Left renal pelvis (tissue), 4 donors: ENCODE measurements at places on chromosomes 4 and X.

GRCh38 chr4:47468706-47469365 is 5.3 kb upstream of the COMMD8 start:
- DNase-seq: no peak

DNA sequence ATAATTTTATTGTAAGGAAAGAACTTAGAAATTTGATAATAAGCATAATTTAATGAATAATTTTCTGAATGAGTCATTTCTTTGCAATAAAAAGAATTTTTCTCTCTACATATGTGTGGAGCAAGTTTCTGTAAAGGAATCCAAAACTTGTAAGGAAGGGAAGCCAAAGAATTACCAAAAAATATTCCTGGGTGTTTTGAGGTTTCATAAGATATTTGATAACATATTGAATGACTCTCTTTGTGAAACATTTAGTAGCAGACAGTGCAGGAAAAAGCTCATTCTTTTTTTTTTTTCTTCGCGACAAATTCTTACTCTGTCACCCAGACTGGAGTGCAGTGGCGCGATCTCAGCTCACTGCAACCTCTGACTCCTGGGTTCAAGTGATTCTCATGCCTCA is 469.0 kb upstream of the MAGEB2 start:
- DNase-seq: no peak

- no peak for DNase-seq
These were observed 674 bp upstream of the IL15 start for GRCh38 chr4:141635736-141636081.

- no peak for DNase-seq
These were observed 138.9 kb downstream of the NPNT start for GRCh38 chr4:106034220-106034619.

DNA sequence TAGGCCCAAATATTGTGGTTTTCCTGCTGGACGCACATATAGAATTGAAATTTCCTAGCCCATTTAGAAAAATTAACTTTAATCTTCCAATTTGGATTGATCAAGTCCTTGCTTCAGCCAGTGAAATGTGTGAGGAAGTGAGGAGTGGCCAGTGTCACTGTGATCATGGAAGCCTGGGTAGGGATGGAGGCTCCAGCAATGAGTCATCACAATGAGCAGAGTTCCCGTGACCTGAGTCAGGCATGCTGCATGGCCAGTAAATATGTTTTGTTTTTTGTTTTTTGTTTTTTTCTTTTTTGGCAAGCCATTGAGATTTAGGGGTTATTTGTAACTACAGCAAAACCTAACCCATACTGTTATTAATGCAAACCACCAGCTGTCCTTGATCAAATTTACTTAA is 52.1 kb downstream of the IDS start:
- no peak for DNase-seq

- no peak for DNase-seq
These were observed 283.9 kb upstream of the AGA start for GRCh38 chr4:177726111-177726510.

- no peak for DNase-seq
These were observed 119.8 kb downstream of the PPARGC1A start for GRCh38 chr4:23770011-23770410.

- no peak for DNase-seq
These were observed 113.0 kb upstream of the SH3RF1 start for GRCh38 chr4:169383724-169384123.

DNA sequence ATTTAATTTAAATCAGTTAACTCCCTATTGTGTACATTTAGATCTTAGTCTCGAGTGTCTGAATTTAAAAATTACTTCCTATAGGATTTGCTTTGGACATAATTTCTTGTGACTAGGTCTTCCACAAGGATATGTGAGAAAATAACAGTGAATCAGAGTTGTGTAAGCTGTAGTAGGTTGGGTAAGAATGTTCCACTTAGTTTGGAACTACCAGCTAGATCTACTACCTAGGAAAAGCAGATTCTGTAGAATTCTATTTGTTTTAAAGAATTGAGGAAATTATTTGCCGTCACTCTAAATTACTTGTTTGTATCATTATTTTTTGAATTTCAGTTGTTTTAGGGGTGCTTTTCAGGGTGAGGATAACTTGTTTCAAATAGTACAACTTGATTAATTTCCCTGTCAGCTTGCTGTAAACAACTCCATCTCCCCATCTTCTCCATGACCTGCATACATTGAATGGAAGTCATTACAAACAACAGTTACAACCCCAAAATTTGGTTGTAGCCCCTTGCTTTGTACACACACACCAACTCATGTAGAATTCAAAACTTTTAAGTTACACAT is 1.3 kb downstream of the MTHFD2L start:
- DNase-seq: no peak

DNA sequence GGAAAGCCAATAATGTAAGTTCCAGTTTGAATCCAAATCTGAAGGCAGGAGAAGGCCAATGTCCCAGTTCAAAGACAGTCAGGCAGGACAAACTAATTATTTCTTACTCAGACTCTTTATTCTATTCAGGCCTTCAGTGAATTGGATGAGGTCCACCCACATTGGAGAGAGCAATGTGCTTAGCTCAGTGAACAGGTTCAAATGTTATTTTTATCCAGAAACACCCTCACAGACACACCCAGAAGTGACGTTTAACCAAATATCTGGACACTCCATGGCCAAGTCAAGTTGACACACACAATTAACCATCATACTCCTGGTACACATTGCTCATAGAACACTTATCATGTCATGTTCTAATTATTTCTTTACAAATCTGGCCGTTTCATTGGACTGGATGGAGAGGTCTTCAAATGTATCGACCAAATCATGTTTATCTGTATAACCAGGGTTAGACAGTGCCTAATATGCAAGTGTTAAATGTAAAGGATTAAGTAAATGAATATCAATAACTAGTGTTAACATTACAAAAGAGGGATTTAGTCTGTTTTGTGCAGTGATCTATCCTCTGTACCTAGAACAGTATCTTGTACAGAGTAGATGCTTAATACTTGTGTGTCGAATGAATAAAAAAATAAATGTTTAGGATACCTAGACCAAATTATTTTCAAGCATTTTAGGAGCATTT is 27.1 kb upstream of the XK start:
- no peak for DNase-seq

GRCh38 chrX:12263211-12263610 is 124.9 kb downstream of the FRMPD4 start:
- no peak for DNase-seq

DNA sequence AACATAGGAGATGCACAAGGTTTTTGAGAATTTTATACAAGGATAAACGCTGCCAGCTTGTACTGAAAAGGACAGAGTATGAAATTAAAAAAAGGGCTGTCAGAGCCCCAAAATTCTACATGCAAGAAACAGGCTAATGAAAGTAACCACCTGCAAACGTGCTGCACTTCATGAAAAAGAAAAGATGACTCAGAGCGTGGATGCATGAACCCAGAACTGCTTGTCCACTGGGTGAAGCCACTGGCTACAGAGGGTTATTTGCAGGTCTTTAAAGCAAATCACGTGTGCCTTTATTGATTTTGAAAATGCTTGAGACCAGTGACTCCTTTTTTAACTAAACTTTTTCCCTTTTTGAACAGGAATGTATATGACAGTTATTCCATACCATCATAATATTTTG is 25.3 kb upstream of the FRMD7 start:
- DNase-seq: no peak

- DNase-seq: no peak
These were observed 69.4 kb downstream of the STX18 start for GRCh38 chr4:4472344-4472958.

GRCh38 chr4:37837446-37837845 is 11.0 kb downstream of the PGM2 start:
- DNase-seq: no peak

GRCh38 chr4:93731456-93731855 is 97.1 kb upstream of the ATOH1 start:
- DNase-seq: no peak

GRCh38 chr4:182137343-182137742 is 105.9 kb upstream of the TENM3 start:
- DNase-seq: no peak

- DNase-seq: no peak
These were observed 115.4 kb downstream of the PTTG2 start for GRCh38 chr4:38075370-38076152.

DNA sequence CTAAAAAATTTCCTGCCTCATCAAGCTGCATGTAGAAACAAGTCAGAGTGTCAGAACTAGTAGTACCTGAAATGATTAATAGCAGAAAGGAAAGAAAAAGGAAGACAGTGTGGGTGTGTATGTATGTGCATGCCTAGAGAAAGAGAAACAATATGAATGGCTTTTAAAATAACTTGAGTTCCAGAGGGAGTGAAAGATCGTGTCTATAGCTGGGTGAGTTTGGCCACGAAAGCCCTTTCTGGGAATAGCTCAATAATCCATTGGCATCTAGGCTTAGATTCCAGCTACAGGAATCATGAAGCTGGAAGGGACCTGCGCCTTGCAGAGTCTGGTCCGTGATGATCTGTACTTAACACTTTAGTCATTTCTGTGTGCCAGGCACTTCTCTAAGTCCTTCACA is 195.6 kb downstream of the RAPGEF2 start:
- DNase-seq: no peak

- DNase-seq: no peak
These were observed 68.1 kb downstream of the FRMPD4 start for GRCh38 chrX:12206413-12206812.

DNA sequence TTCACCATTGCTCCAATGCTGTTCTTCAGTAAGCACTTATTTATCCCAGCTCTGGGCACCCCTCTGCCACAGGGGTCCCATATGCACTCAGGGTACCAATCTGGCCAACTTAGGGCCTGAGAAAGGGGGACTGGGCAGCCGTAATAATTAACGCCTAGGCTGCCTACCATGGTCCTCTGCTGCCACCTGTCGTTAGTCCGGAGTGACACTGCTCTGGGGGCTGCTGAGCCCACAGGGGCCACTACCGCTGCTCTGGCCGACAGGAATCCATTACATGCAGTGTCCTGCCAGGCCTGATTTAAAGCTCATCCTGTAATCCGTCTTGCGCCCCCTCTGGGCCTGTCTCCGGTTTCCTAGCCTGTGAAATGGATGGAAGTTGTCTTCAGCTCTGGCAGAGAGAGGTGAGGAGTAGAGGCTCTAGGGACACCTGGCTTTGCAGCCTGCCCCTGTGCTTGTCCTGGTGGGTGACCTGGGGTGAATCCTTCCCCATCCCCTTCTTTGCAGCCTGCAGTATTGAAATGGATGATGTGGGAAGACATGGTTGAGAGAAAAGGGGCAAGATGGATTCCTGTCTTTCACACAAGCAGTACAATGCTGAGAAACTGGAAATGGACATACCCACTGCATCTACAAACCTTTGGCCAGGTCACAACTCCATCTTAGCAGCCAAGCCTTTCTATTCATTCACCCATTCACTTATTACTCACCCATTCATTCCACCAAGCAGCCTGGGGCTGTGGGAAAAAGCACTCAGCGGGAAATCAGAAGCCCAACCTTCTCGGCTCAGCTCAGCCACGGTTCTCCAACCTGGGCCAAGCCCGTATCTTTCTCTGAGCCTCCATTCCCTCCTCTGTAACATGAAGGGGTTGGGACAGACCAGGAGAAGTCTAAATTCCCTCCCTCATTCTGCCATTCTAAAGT is 116.3 kb upstream of the NALF2 start:
- DNase-seq: peak; percentile 20

DNA sequence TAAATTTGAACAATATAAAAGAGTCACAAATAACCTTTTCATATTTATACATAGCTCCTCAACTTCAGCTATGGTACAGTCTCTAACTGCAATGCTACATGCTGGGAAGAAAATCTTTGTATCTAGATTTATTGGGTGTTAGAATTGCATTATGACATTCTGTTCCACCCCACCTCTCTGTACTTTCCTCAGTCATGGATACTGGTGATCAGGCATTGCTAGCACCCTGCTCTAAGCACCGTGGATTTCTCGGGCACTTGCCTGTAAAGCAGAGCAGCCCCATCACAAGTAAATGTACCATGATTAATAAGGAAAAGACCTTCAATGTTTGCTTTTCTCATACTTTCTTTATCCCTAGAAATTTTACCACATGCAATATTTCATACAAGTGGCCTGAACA is 1028.9 kb upstream of the INTU start:
- DNase-seq: no peak

GRCh38 chrX:91079342-91080114 is 355.1 kb upstream of the PABPC5 start:
- DNase-seq: no peak

DNA sequence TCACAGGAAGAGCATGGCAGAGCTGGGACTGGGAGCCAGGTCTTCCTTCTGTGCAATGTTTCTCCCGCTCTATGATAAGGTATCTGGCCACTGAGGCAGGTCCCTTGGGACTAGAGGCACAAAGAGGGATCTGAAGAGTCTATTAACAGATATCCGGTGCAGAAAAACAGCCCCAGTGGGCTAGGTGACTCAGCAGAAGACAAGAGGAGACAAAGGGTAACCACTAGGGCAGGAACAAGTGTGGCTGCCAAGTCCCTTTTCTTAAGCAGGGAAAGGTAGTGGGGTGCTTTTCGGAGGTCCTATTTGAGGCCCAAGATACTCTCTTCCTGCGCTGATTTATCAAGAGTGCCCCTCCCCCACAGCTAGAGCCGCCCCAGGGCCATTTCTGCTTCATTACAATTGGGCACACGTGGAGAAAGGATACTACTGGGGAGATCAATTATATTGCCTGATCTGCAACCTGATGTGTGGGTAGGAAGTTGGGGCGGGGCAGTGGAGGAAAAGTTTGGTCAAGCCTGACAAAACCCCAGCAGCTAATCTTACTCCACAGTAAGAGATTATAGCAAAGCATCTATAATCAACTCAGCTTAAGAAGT is at the start of gene DGAT2L6:
Gene DGAT2L6, plus strand, starts transcription at position 546 of the 596 bp plus-strand sequence. CDS start 100 bp downstream, outside the sequence.
- DNase-seq: no peak

DNA sequence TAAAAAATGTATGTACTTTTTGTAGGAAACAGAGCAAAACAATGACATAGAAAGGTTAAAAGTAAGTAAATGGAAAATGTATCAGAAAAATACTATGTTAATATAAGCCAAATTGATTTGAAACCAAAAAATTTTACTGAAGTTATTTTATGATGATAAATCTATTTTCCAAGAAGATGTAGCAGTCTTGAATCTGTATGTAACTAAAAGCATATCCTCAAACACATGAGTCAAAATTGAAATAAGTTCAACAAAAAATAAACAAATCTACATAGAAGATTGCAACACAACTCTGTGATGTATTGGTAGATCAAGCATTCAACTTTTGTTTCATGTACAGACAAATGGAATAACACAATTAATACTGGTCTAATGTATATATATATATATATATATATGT is 450.0 kb downstream of the SPRY1 start:
- no peak for DNase-seq

- no peak for DNase-seq
These were observed 252.9 kb upstream of the GRID2 start for GRCh38 chr4:92050875-92051274.

- no peak for DNase-seq
These were observed 244.5 kb upstream of the PITX2 start for GRCh38 chr4:110867251-110867960.
